ENCODE measurements at places on chromosomes 7 and 10.

DNA sequence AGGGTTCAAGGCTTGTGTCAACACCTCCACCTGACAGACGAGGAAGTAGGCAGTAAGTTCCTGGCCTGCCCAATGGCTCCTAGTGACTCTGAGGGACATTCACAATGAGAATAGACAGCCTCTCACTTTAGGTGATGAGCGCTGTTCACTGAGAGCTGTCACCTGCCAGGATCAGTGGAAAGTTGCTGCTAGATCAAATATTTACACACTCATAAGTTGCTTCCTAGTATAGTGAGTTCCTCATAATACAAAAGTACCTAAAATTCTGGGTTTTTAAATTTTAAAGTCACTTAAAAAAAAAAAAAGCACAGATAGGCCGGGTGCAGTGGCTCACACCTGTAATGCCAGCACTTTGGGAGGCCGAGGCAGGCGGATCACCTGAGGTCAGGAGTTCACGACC lies 320.8 kb downstream of the PRPF18 start:
- DNase-seq, result no peak

DNA sequence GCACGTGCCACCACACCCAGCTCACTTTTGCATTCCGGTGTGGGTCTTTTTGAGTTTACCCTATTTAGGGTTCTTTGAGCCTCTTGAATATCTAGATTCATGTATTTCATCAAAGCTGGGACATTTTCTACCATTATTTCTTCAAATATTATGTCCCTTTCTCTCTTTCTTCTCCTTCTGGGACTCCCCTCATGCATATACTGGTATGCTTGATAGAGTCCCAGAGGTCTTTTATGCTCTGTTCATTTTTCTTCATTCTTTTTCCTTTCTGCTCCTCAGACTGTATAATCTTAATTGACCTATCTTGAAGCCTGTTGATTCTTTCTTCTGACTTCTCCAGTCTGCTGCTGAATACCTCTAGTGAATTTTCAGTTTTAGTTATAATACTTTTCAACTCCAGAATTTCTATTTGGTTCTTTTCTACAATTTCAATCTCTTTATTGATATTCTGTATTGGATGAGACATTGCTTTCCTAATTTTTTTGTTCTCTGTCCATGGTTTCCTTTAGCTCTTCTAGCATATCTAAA lies 9.1 kb upstream of the WAC start:
- DNase-seq, result no peak

DNA sequence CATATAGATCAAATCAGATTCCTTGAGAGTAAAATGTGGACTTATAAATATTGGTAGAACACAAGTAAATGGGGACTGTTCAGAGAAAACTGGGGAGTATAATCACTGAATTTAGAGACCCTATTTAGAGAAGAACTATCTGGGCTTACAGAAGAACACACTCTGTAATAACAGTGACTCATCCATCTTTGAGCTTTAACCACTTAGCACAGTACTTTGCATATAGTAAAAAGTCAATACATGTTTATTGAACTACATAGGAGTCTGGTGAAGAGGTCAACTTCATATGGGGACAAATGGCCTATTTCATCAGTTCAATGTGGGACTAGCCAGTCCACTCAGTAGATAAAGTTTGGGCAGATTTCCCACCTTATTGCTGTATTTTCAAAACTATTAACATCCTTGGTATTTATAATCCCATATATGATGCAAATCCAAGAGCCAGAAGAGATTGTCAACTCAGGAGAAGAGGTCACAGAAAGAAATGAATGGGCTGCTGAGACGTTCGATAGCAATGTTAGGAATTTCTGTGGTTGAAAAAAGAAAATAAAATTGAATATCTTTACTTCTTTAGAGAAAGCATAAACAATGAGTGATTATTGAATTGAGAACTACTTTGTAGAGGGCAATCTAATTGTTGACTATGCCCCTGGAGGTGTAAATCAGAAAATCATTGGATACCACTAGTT lies 119.3 kb upstream of the CACNA2D1 start:
- no peak for DNase-seq

GRCh38 chr10:87036623-87037022 lies 16.5 kb downstream of the FAM25A start:
- no peak for DNase-seq

DNA sequence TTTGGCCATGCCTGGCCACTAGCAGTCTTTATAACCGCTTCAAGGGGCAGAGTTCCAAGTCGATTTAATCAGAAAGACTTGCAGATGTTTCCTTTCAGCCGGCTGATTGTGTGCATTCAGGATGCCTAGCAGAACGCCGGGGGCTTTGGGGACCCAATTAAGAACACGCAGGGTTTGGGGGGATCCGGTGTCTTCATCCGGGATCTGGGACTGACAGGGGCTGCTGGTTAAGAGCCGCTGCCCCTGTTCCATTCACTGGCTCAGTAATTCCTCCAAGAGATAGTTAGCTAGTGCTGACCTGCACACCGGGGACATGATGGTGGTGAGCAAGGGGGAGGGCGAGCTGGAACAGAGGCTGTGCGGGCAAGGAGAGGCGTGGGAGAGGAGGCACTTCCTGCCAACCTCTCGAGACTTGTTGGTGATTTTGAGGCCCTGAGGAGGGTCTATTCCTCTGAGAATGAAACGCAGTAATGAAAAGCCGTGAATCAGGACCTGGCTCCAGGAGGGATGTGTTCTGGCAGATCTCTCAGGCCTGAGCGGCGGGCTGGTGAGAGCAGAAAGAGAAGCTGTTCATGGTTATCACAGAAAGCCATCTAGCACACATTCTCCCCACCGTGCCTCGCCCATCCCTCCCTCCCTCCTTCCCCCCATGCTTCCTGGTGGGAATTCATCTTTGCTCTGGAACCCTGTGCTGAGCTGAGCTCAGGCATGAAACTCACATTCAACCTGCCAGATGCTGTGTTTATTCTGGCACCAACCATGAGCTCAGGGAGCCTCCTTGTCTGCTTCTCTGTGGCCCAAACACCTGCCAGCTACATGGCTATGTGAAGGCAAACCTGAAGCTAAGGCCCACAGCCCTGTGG lies 152.0 kb downstream of the CCDC3 start:
- no peak for DNase-seq

DNA sequence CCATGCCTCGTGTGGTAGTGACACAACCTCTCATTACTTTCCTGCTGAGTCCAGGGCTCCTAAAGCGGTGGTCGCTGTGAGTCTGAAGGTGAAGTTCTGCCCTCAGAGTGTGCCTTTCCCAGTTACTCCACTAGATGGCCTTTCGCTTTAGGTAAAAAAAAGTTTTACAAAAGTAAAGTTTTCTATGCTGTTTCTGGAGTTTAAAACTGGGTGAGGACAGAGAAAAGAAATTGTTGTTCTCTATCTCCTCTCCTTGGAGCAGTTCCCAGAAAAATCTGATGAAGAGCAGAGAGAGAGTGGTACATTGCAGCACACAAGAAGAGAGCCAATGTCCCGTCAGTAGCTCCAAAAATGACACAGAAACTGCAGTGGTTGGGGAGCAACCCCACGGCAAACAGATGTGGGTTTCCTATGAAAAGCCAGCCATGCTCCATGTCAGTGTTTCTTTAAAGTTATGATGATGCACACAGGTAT lies 257.1 kb downstream of the GLI3 start:
- DNase-seq, result no peak

DNA sequence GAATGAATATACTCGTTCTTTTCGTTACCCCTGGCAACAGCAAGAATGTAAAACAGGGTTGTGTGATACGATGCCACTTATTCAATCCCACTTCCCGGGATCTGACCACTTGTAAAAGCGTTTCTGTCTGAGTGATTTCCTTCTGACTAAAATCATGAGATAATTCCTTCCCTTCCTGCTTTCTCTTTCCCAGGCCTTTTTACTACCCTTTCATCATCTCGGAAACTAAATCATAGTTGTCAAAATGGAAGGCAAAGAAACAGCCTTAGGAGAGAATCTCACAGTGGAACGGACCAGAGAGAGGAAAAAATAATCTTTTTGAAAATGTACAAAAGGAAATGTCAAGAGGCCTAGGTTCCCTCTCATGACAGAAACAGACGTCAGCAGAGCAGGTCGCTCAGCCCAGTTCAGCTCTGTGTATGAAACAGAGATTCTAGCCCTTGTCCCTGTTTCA lies 29.8 kb downstream of the DIP2C start:
- no peak for DNase-seq

DNA sequence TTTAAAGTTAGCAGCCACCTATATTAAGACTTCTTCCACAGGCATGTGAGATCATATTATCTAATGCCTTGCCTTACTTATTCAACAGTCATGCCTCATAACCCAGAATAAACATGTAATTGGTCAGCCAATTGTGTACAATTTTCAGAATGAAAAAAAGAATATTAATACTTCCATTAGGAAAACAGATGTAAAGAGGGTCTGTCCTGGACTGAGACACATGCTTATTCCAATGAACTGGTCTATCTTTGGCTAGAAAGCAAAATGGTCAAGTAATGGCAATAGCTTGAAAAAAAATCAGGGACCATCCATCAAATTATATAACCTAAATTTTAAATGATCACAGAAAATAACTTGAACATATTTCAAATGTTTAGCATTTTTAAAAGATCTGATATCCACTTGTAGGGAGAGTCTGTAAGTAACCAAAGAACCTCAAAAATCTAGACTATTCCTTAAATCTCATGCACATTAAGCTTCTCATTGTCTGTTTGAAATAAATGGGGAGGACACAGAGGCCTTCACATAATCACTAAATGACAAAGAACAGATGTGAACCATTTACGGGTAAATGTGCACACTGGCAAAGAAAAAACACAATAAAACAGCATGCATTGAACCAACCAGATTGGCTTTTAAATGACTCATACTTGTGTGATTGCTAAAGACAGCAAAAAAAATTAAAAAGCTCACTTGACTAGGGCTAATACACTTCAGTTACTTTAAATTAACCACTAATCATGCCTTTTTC lies 568.8 kb upstream of the PCDH15 start:
- DNase-seq, result no peak

DNA sequence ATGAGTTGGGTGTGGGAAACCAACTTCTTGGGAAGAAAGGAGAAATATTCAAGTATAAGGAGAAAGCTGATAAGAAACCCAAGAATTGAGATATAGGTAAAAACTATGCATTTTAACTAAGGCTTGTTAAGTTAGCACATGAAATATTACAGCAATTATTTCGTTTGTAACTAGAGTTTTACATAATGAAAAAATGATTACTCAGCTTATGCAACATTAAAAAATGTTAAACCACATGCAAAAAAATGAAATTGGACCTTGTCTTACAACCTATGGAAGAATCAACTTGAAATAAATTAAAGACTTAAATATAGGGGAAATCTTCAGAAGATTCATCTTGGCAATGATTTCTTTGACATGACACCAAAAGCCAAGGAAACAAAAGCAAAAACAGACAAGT lies 183.2 kb downstream of the CDCA7L start:
- DNase-seq, result no peak

GRCh38 chr10:119439922-119440321 lies 102.6 kb downstream of the RGS10 start:
- no peak for DNase-seq

GRCh38 chr10:94000638-94001415 lies 7.1 kb downstream of the PLCE1 start:
- DNase-seq, result no peak

GRCh38 chr10:85043207-85043606 lies 714.8 kb downstream of the CCSER2 start:
- no peak for DNase-seq

DNA sequence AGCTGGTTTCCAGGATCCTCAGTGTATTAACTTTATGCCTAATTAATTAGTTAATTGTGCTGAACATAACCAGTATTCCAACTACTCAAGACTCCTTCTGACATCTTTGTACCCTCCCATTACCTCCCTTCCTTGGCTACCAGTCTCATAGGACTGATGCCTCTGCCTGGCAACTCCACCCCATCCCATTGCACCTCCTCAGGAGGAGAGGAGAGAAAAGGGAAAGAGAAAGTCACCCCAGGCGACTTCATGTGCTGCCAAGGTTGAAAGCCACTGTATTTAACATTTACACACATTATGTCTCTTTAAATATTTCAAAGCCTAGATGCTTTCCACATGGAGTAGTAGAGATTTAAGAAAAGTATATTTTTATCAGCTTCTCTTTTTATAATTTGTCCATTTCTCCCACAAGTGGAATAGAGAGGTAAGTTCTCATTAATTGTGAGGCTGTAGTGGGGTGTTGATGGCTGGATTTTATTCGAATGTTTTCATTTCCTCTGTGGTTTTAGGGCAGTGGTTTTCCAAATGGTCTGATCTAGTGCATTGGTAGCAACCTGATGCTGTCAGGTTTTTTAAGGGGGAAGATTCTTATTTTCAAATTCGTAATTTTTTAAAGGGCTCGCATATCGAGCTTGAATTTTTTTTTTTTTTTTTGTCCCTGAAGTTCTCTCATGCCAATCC lies 148.0 kb downstream of the BICC1 start:
- no peak for DNase-seq

DNA sequence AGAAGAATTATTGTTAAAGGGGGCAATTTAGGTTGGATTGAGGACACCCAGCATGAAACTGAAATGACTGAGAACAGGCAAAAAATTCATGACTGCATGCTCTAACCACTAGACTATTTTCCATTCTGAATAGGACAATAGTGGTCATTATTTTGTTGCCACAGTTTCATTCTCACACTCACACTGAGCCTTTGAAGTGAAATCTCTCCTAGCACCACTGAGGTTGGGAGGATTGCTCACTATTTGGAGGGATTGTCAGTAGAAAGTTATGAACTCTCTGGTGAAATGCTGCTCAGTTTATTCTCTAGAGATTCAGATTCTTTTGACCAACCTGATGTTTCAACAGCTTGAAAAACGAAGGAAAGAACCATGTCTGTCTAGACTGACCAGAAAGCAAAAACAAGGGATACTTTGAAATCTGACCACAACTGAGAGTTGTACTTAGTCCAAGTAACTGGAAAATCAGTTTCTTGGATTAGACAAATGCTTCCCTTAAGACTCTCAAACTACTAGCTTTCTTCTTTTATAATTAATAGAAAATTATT lies 191.2 kb downstream of the DYNC1I1 start:
- no peak for DNase-seq

Data from HuH-7.5 (cell line).